ENCODE measurements at places on chromosomes 5 and 9. TPM values are rescaled to one million over a fixed set of nuclear protein-coding genes. Genes with fewer than 3 reads are reported as not detected.

Gene C5orf58
- not detected for total RNA-seq

GRCh38 chr5:42285230-42285629, 138.0 kb upstream of the GHR start:
- H3K36me3 ChIP-seq = no peaks in the 10 kb centered on the region
- H3K27ac ChIP-seq = no peak overlapping the region
- no peak for DNase-seq
- no peaks in the 10 kb centered on the region for H3K27me3 ChIP-seq
- no peaks in the 10 kb centered on the region for H3K4me1 ChIP-seq
- no peak overlapping the region for H3K4me3 ChIP-seq

DNA sequence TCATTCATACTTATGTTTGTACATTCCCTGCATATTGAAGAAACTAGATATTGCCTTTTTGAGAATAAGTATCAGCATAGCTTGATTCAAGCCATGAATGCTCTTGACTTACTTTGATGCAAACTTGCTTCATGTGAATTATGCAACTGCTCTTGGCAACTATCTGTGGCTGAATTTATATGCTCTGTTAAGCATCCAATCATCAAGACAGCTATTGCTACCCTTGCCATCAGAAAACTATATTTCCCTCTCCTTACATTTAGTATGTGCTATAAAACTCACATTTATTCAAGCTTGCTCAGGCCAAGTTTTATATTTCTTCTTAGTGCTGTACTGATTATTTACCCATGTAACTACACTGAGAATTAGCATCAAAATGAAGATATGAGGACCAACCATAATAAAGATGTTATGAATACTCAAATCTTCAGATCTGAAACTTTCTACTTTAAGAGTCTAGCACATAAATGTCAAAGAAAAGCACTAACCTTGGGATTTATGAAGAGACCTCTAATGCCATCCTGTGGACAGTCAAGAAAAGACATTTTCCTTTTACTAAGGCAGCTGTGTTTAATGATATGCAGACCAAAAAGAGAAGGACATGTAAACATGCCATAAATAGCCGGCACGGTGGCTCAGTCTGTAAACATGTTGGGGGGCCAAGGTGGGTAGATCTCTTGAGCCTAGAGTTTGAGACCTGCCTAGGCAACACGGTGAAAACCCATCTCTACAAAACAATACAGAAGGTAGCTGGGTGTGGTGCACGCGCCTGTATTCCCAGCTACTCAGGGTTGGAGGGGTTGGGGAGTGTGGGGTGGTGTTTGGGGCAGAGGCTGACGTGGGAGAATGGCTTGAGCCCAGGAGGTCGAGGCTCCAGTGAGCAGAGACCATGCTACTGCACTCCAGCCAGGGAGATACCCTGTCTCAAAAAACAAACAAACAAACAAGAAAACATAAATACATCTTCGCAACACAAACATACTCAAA, 267.0 kb upstream of the TYRP1 start:
- no peaks in the 10 kb centered on the region for H3K36me3 ChIP-seq
- no peak overlapping the region for H3K27ac ChIP-seq
- H3K4me3 ChIP-seq = no peak overlapping the region
- peak; percentile 52 for DNase-seq

Gene KIF27
- 4.4 TPM for total RNA-seq

Gene PLPPR1
- 2.6 TPM for total RNA-seq

DNA sequence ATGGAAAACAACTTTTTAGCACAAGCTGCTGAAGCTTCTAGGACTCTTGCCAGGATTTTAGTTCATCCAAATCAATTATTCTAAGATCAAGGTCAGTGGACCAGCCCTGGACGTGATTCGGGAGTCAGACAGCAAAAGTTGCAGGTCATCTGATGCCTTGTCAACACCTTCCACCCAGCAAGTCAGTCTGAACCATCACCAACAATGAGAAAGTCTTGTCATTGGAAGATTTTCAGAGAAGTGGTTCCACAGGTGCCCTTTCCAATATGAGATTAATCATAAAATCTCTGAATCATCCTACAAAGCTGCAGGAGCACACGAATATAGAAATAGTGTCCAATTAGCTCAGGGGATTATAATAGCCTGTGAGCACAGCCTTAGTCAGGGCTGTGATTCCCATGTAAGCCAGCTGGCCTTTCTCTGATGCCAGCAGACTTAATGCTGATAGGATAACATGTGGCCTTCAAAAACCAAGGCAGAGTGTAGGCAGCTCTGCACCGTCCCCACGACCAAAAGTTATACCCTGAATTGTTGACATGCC, 445.0 kb upstream of the TRPC7 start:
- DNase-seq = no peak
- no peaks in the 10 kb centered on the region for H3K27me3 ChIP-seq
- no peak overlapping the region for H3K27ac ChIP-seq
- no peaks in the 10 kb centered on the region for H3K36me3 ChIP-seq
- H3K4me1 ChIP-seq = no peaks in the 10 kb centered on the region

Gene ACER2
- total RNA-seq = 6.3 TPM

- no peak overlapping the region for H3K27ac ChIP-seq
- no peaks in the 10 kb centered on the region for H3K4me1 ChIP-seq
- H3K36me3 ChIP-seq = no peaks in the 10 kb centered on the region
- no peak for DNase-seq
- H3K4me3 ChIP-seq = no peak overlapping the region
- no peaks in the 10 kb centered on the region for H3K27me3 ChIP-seq
These were observed 11.9 kb downstream of the ZCCHC9 start for GRCh38 chr5:81313278-81313677.

DNA sequence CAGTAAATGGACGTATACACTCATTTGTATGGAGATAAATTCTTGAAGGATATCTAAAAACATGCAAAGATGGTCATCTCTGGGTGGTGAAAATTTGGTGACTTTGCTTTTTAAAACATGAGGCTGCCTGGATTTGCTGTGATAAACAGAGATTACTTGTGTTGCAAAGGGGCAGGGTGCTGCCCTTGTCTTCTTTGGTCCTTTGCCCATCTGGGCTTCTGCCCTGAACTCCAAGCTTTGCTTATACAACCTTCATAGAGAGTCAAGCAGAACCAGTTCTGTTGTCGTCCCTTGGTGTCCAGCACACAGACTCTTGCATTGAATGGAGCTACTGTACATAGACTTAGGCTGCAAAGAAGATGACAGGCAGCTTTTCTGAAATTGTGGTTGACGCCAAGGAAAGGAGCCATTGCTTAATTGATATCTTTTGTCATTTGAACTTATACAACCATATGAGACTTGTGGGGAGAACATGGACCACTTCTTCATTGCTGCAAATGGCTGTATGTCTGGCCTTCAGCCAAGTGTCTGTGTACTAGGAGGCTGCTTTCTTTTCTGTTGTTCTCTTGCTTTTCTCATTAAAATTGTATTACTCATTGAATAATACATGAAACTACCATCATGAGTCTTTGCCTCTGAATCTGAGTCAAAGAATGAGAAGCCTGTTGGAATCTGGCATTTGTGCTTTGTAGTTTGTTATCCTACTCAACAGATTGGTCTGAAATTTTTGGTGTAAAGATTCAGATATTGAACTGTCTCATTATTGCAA, 152.5 kb downstream of the DMRT2 start:
- no peaks in the 10 kb centered on the region for H3K27me3 ChIP-seq
- H3K4me3 ChIP-seq = no peak overlapping the region
- no peak overlapping the region for H3K27ac ChIP-seq
- no peaks in the 10 kb centered on the region for H3K4me1 ChIP-seq
- no peaks in the 10 kb centered on the region for H3K36me3 ChIP-seq

DNA sequence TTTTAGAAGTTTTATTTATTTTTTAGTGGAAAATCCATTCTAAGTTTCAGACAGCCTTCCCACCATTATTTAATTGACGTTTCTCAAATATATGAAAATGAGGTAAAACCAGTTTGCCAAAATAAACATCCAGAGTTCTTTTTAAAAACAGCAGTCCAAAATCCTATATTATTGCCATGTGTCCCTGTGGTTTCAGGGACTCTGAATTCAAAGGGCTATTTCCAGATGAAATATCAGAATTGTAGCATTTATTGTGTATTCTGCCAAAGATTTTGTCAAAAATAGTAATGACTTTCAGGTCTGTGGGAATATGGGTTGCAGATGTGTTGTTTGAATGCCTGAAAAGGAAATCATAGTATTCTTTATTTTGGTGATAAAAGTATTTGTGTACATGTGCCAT, 41.6 kb downstream of the XRCC4 start:
- no peak overlapping the region for H3K4me3 ChIP-seq
- DNase-seq = no peak
- no peaks in the 10 kb centered on the region for H3K36me3 ChIP-seq
- H3K27ac ChIP-seq = no peak overlapping the region
- no peaks in the 10 kb centered on the region for H3K27me3 ChIP-seq

Gene SHB
- 20.8 TPM for total RNA-seq

- H3K27ac ChIP-seq = peak overlapping the region; percentile 31
- no peak for DNase-seq
- H3K27me3 ChIP-seq = no peaks in the 10 kb centered on the region
- peaks cover 21% of the 10 kb centered on the region for H3K4me1 ChIP-seq
- H3K36me3 ChIP-seq = no peaks in the 10 kb centered on the region
- no peak overlapping the region for H3K4me3 ChIP-seq
These were observed 4.5 kb downstream of the ST6GALNAC4 start for GRCh38 chr9:127912296-127912695.

GRCh38 chr9:14327036-14327435, 13.1 kb upstream of the NFIB start:
- no peaks in the 10 kb centered on the region for H3K4me1 ChIP-seq
- no peak for DNase-seq
- no peaks in the 10 kb centered on the region for H3K27me3 ChIP-seq
- H3K36me3 ChIP-seq = no peaks in the 10 kb centered on the region
- no peak overlapping the region for H3K27ac ChIP-seq
- no peak overlapping the region for H3K4me3 ChIP-seq

GRCh38 chr5:65113771-65114170, 345.0 kb downstream of the CWC27 start:
- no peak for DNase-seq
- H3K27ac ChIP-seq = no peak overlapping the region
- no peaks in the 10 kb centered on the region for H3K36me3 ChIP-seq
- no peaks in the 10 kb centered on the region for H3K27me3 ChIP-seq

- H3K4me1 ChIP-seq = peaks cover 15% of the 10 kb centered on the region
- no peak overlapping the region for H3K27ac ChIP-seq
- DNase-seq = no peak
- no peaks in the 10 kb centered on the region for H3K36me3 ChIP-seq
- no peak overlapping the region for H3K4me3 ChIP-seq
- peaks cover 7% of the 10 kb centered on the region for H3K27me3 ChIP-seq
These were observed 65.4 kb upstream of the HAND1 start for GRCh38 chr5:154543380-154543779.

GRCh38 chr5:171433352-171433698, 13.9 kb downstream of the FGF18 start:
- H3K36me3 ChIP-seq = no peaks in the 10 kb centered on the region
- no peaks in the 10 kb centered on the region for H3K4me1 ChIP-seq
- H3K27ac ChIP-seq = no peak overlapping the region
- DNase-seq = no peak
- H3K27me3 ChIP-seq = no peaks in the 10 kb centered on the region

DNA sequence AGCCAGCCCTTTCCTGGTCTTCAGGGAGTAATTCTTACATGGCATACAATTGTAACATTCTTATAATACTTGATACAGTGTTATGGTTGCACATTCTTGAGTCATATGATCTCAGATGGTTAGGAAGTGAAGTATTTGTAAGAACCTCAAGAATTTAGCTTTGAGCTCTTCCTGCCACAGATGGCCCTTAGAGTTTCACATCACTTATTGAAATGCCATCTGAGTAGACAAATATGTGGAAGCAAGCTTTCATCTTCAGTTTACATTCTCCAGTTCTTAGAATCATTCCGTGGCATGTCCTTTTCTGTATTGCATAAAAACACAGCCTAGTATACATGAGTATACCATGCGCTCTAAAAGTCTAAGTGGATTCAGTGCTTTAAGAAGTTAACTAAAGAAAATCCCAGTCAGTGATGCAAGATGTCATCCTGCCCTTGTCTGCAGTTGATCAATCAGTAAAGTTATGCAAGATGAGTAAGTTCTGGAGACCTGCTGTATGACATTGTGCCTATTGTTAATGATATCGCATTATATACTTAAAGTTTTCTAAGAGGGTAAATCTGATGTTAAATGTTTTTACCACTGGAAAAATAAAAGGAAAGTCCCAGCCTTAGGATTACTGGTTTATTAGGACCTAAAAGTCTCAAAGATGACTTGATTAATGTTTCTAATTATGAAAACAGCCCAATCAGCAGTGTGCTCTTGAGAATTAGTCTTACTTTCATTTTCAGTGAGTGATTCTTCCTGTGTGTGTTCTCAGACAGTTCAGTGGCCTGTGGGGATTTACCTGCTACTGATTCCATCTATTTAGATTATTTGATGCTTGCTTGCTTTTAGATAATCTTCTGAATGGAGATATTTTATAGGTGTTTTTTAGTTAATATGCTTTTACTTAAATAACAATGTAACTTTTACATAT, 29.4 kb downstream of the RHOBTB3 start:
- H3K36me3 ChIP-seq = peaks cover 6% of the 10 kb centered on the region
- peaks cover 32% of the 10 kb centered on the region for H3K4me1 ChIP-seq
- H3K27ac ChIP-seq = peak overlapping the region; percentile 77
- H3K27me3 ChIP-seq = no peaks in the 10 kb centered on the region

Gene RASGEF1C
- not detected for total RNA-seq

Gene ESM1
- 2.6 TPM for total RNA-seq

- DNase-seq = no peak
- H3K27ac ChIP-seq = no peak overlapping the region
- H3K4me3 ChIP-seq = no peak overlapping the region
- H3K36me3 ChIP-seq = no peaks in the 10 kb centered on the region
- no peaks in the 10 kb centered on the region for H3K27me3 ChIP-seq
These were observed 212.4 kb upstream of the GLRA1 start for GRCh38 chr5:152137063-152137462.

- peaks cover 9% of the 10 kb centered on the region for H3K4me1 ChIP-seq
- no peaks in the 10 kb centered on the region for H3K27me3 ChIP-seq
- H3K27ac ChIP-seq = no peak overlapping the region
- no peak overlapping the region for H3K4me3 ChIP-seq
- peak; percentile 80 for DNase-seq
- no peaks in the 10 kb centered on the region for H3K36me3 ChIP-seq
These were observed 22.8 kb downstream of the FPGS start for GRCh38 chr9:127825319-127826051.

Gene ROR2
- total RNA-seq = 24.7 TPM

Gene NADK2
- 102 TPM for total RNA-seq

Gene EIF4E1B
- not detected for total RNA-seq

DNA sequence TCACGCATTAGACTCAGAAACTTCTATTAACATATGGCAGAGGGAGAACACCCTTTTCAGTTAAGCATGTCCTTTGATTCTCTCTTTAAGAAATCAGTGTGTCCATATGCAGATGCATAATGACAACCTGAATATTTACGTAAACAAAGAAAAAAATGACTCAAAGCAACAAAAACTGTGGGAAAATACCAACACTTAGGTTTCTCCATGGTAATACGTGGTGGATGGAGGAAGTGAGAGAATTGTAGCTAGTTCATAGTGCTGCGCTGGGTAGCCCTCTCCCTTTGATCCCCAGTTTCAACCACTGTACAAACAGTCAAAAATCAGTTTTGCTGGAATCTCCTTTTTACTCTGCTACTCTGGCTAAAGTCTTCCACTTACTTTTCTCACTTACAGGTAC, 2.0 kb upstream of the MAP3K1 start:
- DNase-seq = no peak
- H3K4me1 ChIP-seq = no peaks in the 10 kb centered on the region
- H3K4me3 ChIP-seq = no peak overlapping the region
- no peak overlapping the region for H3K27ac ChIP-seq

Gene ITGA2
- 10.8 TPM for total RNA-seq

- no peak overlapping the region for H3K27ac ChIP-seq
- no peak overlapping the region for H3K4me3 ChIP-seq
- no peak for DNase-seq
- H3K27me3 ChIP-seq = no peaks in the 10 kb centered on the region
- no peaks in the 10 kb centered on the region for H3K36me3 ChIP-seq
- peaks cover 32% of the 10 kb centered on the region for H3K4me1 ChIP-seq
These were observed 18.6 kb downstream of the B4GALT1 start for GRCh38 chr9:33148367-33149014.

Gene RALGPS1
- 22.4 TPM for total RNA-seq
